ENCODE measurements at places on chromosomes 5 and 9.

DNA sequence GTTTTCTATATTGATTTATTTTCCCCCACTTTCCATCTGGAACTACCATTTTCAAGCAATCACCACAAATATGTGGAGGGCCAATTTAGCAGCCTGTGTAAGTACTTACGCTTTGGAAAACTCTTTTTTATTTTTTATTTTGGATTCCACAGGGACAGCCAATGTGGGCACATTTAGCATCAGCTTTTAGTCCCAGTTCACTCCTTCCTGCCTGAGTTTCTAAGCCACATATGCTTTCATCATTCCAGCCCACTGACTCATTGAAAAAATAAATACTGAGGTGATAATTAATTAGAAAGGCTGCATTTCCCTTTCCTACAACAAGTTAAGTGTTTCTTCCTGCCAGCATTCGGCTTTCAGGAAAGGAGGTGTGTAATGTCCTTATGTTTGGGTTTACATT is 76.8 kb downstream of the TMEM167A start:
- DNase-seq: no peak

DNA sequence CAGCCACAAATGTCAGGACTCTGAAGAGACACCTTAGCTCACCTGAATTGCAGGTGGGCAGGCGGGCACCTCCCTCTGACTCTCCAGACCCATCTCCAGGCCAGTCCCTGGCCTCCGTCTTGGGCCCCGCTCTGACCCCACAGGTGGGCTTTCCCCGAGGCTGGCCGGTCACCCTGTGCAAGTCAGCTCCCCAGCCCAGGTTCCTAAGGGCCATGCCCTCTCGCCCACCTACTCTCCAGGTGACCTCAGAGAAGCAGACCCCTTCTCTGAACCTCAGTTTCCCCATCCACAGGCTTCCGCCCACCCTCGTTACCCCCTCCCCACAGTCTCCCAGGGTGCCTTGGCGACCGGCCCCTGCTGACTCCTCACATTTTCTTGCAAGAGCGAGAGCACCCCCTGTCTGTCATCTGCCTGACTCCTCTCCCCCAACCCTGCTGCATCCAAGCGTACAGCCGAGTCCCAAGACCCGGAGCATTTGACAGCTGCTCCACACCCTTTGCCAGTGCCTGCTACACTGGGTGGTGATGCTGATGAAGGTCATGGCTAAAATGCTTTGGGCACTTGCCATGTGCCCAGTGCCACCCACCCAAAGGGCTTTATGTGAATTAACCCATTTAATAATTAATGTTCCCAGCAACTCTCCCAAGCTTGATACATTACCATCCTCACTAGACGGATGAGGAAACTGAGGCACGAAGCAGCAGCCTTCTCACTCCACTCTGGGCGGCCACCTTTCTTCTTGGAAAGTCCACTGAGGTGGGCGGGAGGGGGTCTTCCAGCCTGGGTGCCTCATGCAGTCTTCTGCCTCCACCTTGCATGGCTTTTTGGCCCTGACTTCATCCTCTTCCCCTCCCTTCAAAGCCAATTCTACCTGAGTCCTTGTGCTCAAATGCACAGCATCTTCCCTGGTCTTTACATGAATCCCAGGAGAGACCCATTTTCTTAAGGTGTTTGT is 51.1 kb upstream of the ORM1 start:
- DNase-seq: no peak

DNA sequence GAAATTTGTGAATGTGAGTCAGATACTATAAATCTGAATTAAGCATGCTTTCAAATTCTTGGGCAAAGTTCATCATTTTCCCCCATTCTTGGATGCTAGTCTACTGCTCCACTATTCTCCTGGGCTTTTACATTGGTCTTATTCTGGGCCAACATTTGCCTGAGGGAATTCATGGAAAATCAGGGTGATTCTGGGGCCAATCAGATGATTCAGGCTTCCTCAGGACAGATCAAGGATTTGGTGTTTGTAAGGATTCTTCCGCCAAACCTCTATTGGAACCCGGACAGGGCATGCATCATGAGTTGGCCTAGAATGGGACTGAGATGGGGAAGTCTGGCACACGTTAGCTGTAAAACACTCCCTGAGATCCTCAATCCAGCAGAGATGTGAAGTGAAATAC is 113.8 kb downstream of the MEF2C start:
- DNase-seq: no peak

DNA sequence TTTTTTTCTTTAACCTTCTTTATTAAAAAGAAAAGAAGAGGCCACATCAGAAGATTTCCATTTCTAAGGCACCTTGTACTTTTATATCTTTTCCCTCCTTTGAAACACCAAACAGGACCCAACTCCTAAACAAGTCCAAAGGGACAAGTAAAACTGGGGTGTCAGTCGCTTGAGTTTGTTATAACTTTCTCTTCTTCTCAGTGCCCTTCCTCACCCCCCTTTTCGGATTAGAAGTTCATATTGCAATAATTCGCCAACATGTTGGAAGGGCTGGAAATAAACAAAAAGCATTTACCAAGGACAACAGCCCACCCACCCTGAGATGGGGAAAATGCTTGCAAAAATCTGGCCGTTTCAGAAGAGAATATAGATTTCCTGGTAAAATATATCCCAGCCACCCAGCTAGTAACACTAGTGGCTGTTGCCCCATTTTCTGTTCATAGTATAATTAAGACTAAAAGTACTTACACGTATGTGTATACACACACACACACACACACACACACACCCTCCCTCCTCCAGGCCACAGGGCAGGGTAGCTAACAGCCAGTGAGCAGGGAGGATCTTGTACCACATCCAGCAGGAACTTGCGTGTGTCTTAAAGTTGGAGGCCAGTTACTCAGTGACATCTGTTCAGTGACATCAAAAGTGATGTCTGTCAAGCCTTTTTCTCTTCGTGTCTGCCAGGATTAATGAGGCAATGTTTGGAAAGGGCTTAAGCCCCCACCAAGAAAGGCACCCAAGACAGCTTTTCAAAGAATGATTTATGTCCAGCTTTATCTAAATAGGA is 149.1 kb upstream of the KLF4 start:
- no peak for DNase-seq

DNA sequence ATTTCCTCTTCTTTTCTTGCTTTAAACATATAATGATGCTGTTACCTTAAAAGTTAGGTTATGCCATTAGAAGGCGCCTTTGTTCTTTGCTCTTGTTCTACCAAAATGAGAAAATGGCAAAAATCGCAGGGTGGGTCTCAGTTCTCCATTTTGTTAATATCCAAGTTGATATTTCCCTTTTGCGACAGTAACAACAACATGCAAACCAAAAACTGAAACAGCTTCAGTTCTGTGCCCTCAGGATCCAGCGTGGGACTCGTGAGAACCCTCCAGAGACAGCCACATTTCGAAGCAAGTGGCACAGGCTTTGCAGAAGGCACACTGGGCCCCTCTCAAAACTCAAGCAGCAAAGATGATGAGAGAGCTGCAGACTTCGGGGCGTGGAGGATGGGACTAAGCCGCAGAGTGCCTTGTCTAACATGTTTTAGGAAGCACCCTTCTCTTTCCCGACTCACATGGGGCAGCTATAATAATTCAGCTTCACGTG is 33.0 kb upstream of the LCP2 start:
- DNase-seq: no peak

All from omental fat pad (tissue), 4 donors.